Left lobe of liver (tissue), 2 donors: ENCODE measurements at places on chromosomes 6 and 20. TPM values are rescaled to one million over a fixed set of nuclear protein-coding genes. Genes with fewer than 3 reads are reported as not detected.

ANKRD66 gene
- total RNA-seq = not detected

RHAG gene
- total RNA-seq = 0.38 TPM

KHDRBS2 gene
- not detected for total RNA-seq

SLC22A7 gene
- 269 TPM for total RNA-seq

IYD gene
- total RNA-seq = 28.2 TPM

TRIM31 gene
- not detected for total RNA-seq

FAM217A gene
- not detected for total RNA-seq

CCN2 gene
- 6.7 TPM for total RNA-seq

C6orf141 gene
- 0.48 TPM for total RNA-seq

MYLK2 gene
- total RNA-seq = not detected

HRH3 gene
- total RNA-seq = not detected

ADGRG6 gene
- total RNA-seq = 84.4 TPM

SLC4A11 gene
- 0.18 TPM for total RNA-seq

RNF182 gene
- total RNA-seq = 0.05 TPM

PSORS1C2 gene
- not detected for total RNA-seq

EDN3 gene
- total RNA-seq = not detected

LY6G6F gene
- total RNA-seq = not detected

OOEP gene
- 0.18 TPM for total RNA-seq

SPATS1 gene
- total RNA-seq = not detected

REM1 gene
- not detected for total RNA-seq

C20orf204 gene
- total RNA-seq = 0.68 TPM

COL11A2 gene
- total RNA-seq = 0.55 TPM

ABHD16A gene
- total RNA-seq = 35.1 TPM

RGL2 gene
- 19.7 TPM for total RNA-seq

MEI4 gene
- total RNA-seq = 0.10 TPM

CST3 gene
- total RNA-seq = 1,478 TPM

HELZ2 gene
- 18.1 TPM for total RNA-seq

SCRT2 gene
- not detected for total RNA-seq

WFDC10B gene
- not detected for total RNA-seq

OTOR gene
- total RNA-seq = not detected

HLA-DOB gene
- total RNA-seq = not detected

FUT9 gene
- not detected for total RNA-seq

IMPG1 gene
- total RNA-seq = not detected

SLC17A3 gene
- total RNA-seq = 10.4 TPM

GNRH2 gene
- 1.6 TPM for total RNA-seq

KIF6 gene
- total RNA-seq = 0.05 TPM

NFATC2 gene
- total RNA-seq = 4.6 TPM

IL17F gene
- not detected for total RNA-seq

SMOC2 gene
- 0.68 TPM for total RNA-seq

GSTA1 gene
- total RNA-seq = 811 TPM

ZBTB12 gene
- total RNA-seq = 0.86 TPM

ADGRB3 gene
- total RNA-seq = 0.38 TPM

DCDC2 gene
- 1.4 TPM for total RNA-seq

EMILIN3 gene
- total RNA-seq = 0.30 TPM

EDN1 gene
- 0.33 TPM for total RNA-seq

LBP gene
- total RNA-seq = 459 TPM

CLDN20 gene
- total RNA-seq = not detected

HSPA1L gene
- total RNA-seq = 0.60 TPM

SEL1L2 gene
- not detected for total RNA-seq

BCAS1 gene
- 0.08 TPM for total RNA-seq

PTCRA gene
- not detected for total RNA-seq

GPX6 gene
- not detected for total RNA-seq

RIPPLY2 gene
- total RNA-seq = not detected

TNFRSF6B gene
- total RNA-seq = 0.40 TPM

ADGB gene
- total RNA-seq = not detected

PPP1R14C gene
- 0.08 TPM for total RNA-seq

C6orf163 gene
- total RNA-seq = 1.2 TPM

RNGTT gene
- total RNA-seq = 6.1 TPM

CDH4 gene
- total RNA-seq = not detected

ADGRF1 gene
- 0.45 TPM for total RNA-seq
